ENCODE measurements at places on chromosomes 1 and 21.

DNA sequence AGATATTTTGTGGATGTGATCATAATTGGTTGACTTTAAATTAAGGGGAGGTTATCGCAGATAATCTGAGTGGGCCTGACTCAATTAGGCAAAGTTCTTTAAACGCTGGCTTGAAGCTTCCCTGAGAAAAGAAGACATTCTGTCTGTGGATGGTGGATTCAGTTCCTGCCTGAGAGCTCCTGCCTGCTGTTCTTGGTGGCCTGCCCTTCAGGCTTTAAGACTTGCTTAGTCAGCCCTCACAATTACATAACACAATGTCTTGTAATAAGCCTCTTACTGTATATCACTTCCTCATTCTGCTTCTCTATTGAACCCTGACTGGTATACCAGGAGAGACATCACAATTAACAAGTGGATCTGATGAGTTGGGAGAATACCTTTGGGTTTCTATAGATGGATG is 50.2 kb downstream of the KCNJ6 start:
- no peak for DNase-seq

DNA sequence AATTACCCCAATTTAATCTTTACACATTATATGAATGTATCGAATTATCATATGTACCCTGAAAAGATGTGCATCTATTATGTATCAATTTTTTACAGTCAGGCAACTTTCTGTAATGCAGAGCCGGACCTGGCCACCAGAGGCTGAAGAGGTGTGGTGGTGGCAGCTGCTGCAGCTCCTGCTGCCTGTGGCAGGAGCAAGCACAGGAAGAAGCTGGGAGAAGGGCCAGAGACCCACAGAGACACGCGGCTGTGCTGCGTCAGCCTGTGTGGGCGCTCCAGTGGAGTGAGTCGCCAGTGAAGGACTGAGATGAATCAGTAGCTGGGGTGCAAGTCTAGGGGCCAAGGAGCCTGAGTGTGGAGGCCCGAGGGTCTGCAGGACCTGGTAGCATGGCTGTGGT is 74.3 kb upstream of the COG2 start:
- DNase-seq, result no peak

GRCh38 chr1:94532077-94532476 is 9.5 kb downstream of the F3 start:
- DNase-seq, result no peak

DNA sequence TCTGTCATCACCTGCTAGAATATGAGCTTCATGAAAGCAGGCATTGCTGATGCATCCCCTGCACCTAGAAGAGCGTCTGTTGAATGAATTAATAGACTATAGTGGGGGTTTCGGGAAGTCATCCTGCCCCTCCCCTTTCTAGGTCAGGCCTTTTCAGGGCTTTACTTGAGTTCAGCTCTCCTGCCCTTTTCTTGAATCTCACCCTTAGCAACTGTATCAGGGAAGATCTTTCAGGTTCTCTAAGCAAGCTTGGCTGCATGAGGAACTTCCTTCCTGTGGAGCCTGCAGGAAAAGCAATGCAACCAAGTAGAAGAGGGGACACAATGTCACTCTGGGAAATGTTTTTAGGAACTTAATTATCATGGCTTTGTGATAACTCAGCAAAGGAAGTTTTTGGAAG is 27.2 kb upstream of the KIAA0040 start:
- no peak for DNase-seq

DNA sequence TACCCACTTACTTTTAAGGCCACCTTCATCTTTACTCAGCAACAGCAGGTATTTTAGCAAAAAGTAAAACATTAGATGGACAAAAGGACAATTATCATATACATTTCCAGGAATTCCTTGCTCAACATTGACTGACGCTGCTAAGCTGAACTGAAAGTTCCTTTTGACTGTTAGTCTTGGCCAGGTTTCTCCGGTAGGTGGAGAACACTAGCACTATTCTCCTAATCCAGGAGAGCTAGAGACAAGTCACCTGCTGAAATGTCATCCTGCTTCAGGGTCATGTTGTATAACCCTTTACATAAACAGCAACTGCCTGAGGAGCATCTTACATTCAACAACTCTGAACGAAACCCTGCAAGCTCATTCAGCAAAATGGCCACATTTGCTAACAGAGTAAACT is 109.0 kb upstream of the ESRRG start:
- DNase-seq, result no peak

DNA sequence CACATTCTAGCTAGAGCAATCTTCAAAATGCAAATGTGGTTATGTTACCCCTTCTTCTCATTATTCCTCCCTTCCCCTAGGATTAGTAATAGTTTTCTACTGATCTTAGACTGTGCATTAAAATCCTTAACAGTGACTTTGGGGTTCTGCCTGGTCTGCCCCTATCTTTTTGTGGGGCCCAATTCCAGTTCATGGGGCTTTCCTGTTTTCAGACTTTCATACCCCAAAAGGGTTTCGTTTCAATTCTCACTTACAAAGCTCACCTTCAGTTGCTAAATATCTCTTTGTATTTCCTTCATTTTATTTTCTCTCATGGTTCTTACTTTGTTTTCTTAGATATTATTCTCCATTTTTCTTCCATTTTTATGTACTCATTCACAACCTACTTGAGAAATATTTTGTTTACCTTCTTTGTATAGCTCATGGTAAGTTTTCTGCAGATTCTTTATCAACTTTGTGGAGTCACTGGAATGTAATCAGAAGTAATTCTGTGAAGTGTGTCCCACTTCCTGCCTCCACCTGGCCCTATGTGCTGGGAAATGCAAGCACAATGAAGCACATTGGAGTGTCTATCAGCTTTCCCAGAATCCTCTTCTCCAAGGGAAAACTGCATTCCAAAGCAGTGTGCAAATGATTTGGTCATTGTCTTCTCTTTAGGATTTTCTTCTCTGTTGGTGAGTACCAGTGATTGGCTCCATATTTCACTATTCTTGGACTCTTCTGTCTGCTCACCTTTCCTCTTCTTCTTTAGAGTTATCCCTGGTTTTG is 350.2 kb downstream of the ZNF326 start:
- DNase-seq, result no peak

- peak; percentile 87 for DNase-seq
These were observed 21.8 kb upstream of the ERRFI1 start for GRCh38 chr1:8047686-8048445.
